ENCODE measurements at places on chromosomes 2 and 18. TPM values are rescaled to one million over a fixed set of nuclear protein-coding genes. Genes with fewer than 3 reads are reported as not detected.
A peak's percentile ranks its signal among the peaks of the same experiment; 100 is the strongest.

DNA sequence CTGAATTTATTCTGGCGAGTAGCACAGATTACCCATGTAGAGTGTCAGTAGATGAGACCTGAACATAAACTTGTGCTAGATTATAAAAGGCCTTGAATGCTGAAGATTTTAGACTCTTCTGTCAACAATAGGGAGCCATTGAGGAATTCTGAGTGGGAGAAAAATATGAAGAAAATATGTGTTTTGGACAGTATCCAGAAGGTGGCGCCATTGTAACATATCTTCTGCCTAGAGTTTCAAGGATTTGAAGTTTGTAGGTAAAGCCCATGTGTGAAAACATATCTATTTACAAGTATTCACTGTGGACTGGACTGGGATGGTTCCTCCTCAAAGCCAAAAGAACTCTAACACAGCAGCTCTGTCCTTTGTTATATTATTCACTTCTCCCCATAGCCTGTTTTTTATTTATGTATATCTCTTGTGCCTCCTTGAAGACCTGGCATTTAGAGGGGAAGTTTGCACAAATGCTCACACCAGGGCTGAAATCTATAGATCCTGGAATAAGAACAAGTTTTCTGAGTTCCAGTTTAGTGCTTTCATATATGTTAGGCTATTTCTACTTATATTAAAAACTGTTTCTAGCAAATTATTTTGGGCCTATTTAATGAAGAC, 124.9 kb downstream of the RDH14 start:
- no peaks in the 10 kb centered on the region for H3K4me1 ChIP-seq
- H3K27me3 ChIP-seq, result no peaks in the 10 kb centered on the region
- H3K27ac ChIP-seq, result no peak overlapping the region
- peak; percentile 58 for DNase-seq
- H3K4me3 ChIP-seq, result no peak overlapping the region

MCM6 gene
- 18.7 TPM for total RNA-seq

DNA sequence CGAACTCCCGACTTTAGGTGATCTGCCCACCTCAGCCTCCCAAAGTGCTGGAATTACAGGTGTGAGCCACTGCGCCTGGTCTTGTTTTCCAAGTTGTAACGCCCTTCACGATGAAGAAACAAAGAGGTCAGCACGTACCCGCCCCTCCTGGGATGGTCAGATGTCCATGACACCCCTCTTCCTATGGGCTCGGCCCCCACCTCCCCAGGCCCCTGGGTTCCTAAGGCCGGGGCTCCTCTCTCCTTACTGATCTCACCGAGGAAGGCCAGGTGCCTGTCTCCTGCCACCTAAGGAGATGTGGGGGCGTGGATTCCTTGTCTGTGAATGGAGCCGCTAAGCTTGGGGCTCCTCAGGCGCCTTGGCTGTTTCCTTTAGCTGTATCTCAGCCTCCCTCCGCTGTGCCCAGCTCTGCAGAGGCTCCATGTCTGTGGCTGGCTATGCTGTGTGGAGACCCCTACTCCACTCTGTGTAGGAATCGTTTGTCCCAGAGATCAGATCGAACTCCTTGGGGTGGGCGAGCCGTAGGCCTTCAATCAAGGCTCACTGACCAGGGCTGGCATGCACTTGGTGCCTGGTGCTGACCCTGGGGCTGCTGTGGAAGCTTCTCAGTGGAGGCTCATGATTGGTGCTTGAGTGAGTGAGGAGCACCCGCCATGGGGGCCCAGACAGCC, 8.8 kb downstream of the COLEC11 start:
- no peak overlapping the region for H3K4me3 ChIP-seq
- peaks cover 77% of the 10 kb centered on the region for H3K4me1 ChIP-seq
- H3K36me3 ChIP-seq, result no peaks in the 10 kb centered on the region
- no peak overlapping the region for H3K27ac ChIP-seq
- DNase-seq, result no peak

BBS5 gene
- total RNA-seq, result 3.3 TPM

ADD2 gene
- 0.13 TPM for total RNA-seq

DNA sequence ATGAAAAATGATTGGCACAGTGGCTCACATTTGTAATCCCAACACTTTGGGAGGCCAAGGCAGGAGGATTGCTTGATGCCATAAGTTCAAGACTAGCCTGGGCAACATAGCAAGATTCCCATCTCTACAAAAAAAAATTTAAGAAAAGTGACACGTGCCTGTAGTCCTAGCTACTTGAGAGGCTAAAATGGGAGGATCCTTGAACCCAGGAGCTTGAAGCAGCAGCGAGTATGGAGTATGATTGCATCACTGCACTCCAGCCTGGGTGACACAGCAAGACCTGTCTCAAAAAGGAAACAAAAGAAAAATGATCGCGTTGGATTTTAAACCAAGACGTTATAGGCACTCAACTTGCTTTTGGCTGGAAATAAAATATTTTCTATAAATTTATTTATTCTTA, 37.8 kb upstream of the CREB1 start:
- H3K27ac ChIP-seq, result no peak overlapping the region
- DNase-seq, result no peak
- H3K4me3 ChIP-seq, result no peak overlapping the region
- H3K4me1 ChIP-seq, result no peaks in the 10 kb centered on the region
- no peaks in the 10 kb centered on the region for H3K36me3 ChIP-seq

GRCh38 chr2:10016802-10017258, 26.5 kb upstream of the KLF11 start:
- H3K27ac ChIP-seq, result no peak overlapping the region
- no peak overlapping the region for H3K4me3 ChIP-seq
- no peak for DNase-seq

NOL4 gene
- 1.8 TPM for total RNA-seq

SMPD4 gene
- total RNA-seq, result 72.5 TPM

GRCh38 chr18:5678779-5679406, 135.1 kb upstream of the EPB41L3 start:
- H3K27ac ChIP-seq, result no peak overlapping the region
- no peak for DNase-seq
- no peak overlapping the region for H3K4me3 ChIP-seq

ATP6V1C2 gene
- 0.04 TPM for total RNA-seq

FEV gene
- total RNA-seq, result not detected

DNA sequence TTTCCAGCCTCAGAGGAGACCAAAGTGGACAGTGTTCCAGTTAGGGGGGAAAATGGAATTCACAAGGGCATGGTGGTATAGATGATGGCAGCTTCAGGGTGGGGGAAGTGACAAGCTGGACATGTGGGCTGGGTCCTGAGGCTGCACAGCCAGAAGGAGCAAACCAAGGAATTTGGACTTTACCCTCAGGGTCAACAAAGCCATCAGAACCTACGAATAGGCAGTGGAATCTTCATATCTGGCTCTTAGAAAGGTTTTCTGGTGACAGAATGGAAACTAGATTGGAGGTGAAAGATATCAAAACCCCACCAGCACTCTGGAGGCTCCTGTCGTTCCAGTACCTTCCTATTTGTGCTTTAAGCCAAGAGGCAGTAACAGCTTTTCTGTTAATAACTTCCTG, 127.1 kb downstream of the SETBP1 start:
- no peak overlapping the region for H3K4me3 ChIP-seq
- peak; percentile 46 for DNase-seq
- no peaks in the 10 kb centered on the region for H3K36me3 ChIP-seq
- H3K27me3 ChIP-seq, result no peaks in the 10 kb centered on the region
- peaks cover 19% of the 10 kb centered on the region for H3K4me1 ChIP-seq
- no peak overlapping the region for H3K27ac ChIP-seq

IL36A gene
- not detected for total RNA-seq

- no peaks in the 10 kb centered on the region for H3K27me3 ChIP-seq
- no peaks in the 10 kb centered on the region for H3K36me3 ChIP-seq
- DNase-seq, result no peak
- H3K4me3 ChIP-seq, result no peak overlapping the region
Measured at GRCh38 chr18:68024716-68025115, 508.2 kb upstream of the DSEL start.

GRCh38 chr2:207041786-207042554, 102.7 kb downstream of the CPO start:
- H3K4me1 ChIP-seq, result peaks cover 23% of the 10 kb centered on the region
- DNase-seq, result no peak

- no peak overlapping the region for H3K4me3 ChIP-seq
- DNase-seq, result no peak
- no peak overlapping the region for H3K27ac ChIP-seq
Measured at GRCh38 chr2:204145791-204146190, 209.2 kb downstream of the ICOS start.

GRCh38 chr2:201406077-201406662, 45.1 kb downstream of the TRAK2 start:
- no peaks in the 10 kb centered on the region for H3K36me3 ChIP-seq
- peaks cover 25% of the 10 kb centered on the region for H3K4me1 ChIP-seq
- H3K27me3 ChIP-seq, result no peaks in the 10 kb centered on the region
- H3K27ac ChIP-seq, result peak overlapping the region; percentile 39
- H3K4me3 ChIP-seq, result no peak overlapping the region

DNA sequence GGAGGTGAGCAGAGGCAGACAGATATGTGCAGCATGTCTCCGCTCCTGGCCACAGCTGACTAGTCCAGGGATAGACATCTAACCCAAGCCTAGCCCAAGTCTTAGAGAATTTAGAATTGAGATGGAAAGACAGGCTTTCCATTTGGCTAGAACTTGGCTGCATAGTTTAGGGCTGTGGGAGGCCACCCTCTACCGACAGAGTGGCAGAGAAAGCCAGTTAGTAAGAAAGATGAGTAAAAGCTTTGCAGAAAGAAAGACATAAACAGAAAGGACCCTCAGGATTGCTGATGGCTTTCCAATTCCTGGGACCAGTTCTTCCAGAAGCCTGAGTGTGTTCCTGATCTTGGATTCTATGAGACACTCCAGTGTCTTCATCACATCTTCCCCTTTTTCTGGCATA, 62.1 kb downstream of the DYM start:
- H3K27me3 ChIP-seq, result no peaks in the 10 kb centered on the region
- H3K36me3 ChIP-seq, result no peaks in the 10 kb centered on the region
- no peak overlapping the region for H3K27ac ChIP-seq
- peaks cover 11% of the 10 kb centered on the region for H3K4me1 ChIP-seq
- DNase-seq, result no peak

- H3K36me3 ChIP-seq, result no peaks in the 10 kb centered on the region
- peaks cover 33% of the 10 kb centered on the region for H3K4me1 ChIP-seq
- no peak for DNase-seq
- no peak overlapping the region for H3K4me3 ChIP-seq
- H3K27me3 ChIP-seq, result no peaks in the 10 kb centered on the region
Measured at GRCh38 chr2:45962177-45962921, 310.9 kb downstream of the PRKCE start.

DNA sequence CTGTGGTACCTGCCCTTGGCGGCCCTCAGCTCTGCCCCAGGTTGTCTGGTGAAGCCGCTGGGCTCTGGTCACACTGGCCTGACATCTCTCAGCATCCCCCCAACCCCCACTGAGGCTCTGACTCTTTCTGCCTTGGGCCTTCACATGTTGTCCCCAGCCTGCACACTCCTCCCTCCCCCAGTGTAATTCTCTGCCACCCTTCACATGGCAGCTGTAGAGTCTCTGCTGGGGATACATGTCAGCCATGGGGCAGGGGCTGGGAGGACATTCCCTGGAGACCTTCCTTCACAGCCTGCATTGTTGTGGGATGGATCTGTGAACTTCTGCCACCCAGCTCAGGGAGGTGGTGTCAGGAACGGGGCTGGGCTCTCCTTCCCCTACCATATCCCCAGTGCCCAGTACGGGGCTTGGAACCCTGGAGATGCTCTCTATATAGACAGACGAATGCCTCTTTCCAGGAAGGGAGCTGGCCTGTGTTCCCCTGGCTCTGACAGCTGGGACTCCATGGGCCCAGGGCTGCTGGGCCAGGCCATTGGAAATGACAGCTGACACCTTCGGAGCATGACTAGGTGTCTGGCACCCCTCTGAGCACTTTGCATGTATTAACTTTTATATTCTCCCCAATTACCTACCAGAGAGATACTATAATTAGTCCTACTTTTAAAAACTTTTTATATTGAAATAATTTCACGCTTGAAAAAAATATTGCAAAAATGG, 151.5 kb downstream of the INHBB start:
- H3K4me3 ChIP-seq, result no peak overlapping the region
- H3K4me1 ChIP-seq, result peaks cover 31% of the 10 kb centered on the region
- no peaks in the 10 kb centered on the region for H3K27me3 ChIP-seq
- H3K27ac ChIP-seq, result no peak overlapping the region
- no peaks in the 10 kb centered on the region for H3K36me3 ChIP-seq
- no peak for DNase-seq

- H3K36me3 ChIP-seq, result no peaks in the 10 kb centered on the region
- no peak overlapping the region for H3K27ac ChIP-seq
- no peaks in the 10 kb centered on the region for H3K4me1 ChIP-seq
- H3K4me3 ChIP-seq, result no peak overlapping the region
- no peak for DNase-seq
- H3K27me3 ChIP-seq, result no peaks in the 10 kb centered on the region
Measured at GRCh38 chr18:28768791-28769768, 592.1 kb upstream of the CDH2 start.

CNGA3 gene
- not detected for total RNA-seq

DNA sequence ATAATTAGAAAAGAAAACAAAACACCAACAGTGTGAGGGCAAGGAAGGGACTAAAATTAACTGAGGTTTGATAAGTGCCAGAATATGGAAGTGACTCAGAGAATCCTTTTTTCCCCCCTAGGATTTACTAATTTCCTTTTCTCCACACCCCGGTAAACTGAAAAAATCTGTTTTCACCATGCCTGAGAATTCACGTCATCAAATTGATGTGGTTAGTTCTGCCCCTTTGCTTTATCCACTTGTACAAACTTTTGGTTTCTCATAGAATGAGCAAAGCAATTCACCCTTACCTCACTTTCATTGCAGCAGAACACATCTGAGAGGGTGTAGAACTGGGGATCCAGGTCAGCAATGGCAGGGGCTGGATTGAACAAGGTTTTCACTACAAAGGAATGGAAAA, 57.8 kb downstream of the RBKS start:
- no peaks in the 10 kb centered on the region for H3K27me3 ChIP-seq
- no peaks in the 10 kb centered on the region for H3K36me3 ChIP-seq
- H3K4me1 ChIP-seq, result no peaks in the 10 kb centered on the region
- no peak overlapping the region for H3K27ac ChIP-seq

ELOA2 gene
- total RNA-seq, result not detected

DNA sequence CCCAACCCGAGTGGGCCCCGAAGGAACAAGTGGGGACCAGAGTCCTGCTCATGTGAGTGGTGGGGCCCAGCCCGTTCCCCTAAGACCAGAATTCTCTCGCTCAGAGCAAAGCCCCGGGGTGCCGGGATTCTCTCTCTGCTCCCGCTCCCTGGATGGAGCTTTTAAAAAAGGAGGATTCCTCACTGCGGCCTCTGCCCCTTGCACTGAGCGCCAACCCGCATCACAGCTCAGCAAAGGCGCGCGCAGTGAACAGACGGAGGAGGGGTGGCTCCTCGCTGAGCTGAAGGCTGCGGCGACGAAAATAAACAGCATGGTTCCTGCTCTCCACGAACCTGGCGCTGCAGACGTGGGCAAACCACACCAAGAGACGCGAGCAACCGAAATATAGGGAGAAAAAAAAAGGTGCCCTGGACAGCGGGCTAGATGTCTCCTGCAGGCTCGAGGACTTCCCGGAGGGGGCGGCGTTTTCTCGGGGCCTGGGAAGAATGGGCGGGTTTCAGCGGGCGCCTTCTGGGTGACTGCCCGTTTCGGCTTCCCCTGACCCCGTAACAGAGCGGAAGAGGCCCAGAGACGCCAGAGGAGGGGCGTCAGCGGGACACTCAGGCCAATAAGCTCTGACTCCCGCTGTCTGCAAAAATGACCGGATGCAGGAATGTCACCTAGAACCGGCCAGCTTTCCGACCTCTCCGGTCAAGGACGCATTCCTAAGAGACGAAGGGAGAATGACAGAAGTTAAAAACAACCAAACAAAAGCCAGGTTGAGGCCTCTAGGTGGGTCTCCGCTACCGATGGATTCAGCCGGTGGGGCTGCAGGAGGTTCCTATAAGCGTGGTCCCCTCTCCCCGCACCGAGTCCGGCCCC, 819 bp upstream of the KLF11 start:
- no peak overlapping the region for H3K4me3 ChIP-seq
- peak overlapping the region; percentile 57 for H3K27ac ChIP-seq
- H3K4me1 ChIP-seq, result peaks cover 52% of the 10 kb centered on the region
- peak; percentile 80 for DNase-seq
- 0 out of 3 replicates have a peak, but pooled peaks cover 2% of the 10 kb centered on the region for H3K36me3 ChIP-seq
- H3K27me3 ChIP-seq, result peaks cover 7% of the 10 kb centered on the region

ERFE gene
- total RNA-seq, result not detected

KIF5C gene
- total RNA-seq, result 0.15 TPM
